GM03348 (cell line): ENCODE measurements at places on chromosomes 2 and 18.
A peak's percentile ranks its signal among the peaks of the same experiment; 100 is the strongest.

- no peak for DNase-seq
Measured at GRCh38 chr18:70523035-70523791, 234.4 kb downstream of the SOCS6 start.

DNA sequence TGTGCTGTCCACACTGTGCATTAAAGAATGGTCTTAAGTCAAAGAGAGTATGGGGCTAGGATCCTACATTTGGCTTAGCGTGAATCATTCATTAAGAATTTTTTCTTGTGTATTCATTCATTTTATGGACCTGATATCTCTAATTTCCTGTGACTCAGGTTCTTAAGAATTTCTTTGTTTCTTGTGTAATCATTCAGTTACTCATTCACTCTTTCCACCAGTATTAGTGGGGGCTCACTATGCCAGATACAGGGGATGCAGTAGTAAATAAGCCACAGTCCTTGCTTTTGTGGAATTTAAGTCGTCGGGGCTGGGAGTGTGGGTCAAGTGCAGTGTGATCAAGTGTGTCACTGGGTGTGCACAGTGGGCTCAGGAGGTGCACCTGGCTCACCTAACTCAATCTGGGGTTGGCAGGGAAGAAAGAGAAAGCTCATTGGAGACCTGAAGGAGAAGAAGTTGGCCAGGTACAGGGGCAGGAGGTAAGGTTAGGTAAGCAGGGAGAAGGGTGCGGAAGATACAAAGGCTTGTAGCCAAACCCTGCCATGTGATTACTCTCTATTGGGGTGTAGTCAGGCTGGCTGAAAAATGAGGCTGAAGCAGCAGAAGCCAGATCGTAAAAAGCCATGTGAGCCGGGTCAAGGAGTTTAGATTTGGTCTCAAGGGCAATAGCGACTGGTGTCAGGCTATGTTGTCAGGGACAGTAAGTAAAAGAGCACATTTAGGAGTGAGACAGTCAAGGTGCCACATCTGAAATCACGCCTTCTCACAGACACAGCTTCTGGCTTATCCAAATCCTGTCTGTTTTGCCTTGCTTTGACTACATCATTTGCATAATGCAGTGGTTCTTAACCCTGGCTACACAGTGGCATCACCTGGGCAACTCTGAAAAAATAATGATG is 67.2 kb downstream of the KCTD1 start:
- DNase-seq = peak; percentile 84

- no peak for DNase-seq
Measured at GRCh38 chr2:145203891-145204290, 684.0 kb upstream of the ZEB2 start.

- no peak for DNase-seq
Measured at GRCh38 chr2:118091631-118092030, 3.4 kb downstream of the INSIG2 start.

GRCh38 chr2:102025016-102025501 is 33.3 kb downstream of the IL1R2 start:
- DNase-seq = peak; percentile 68

DNA sequence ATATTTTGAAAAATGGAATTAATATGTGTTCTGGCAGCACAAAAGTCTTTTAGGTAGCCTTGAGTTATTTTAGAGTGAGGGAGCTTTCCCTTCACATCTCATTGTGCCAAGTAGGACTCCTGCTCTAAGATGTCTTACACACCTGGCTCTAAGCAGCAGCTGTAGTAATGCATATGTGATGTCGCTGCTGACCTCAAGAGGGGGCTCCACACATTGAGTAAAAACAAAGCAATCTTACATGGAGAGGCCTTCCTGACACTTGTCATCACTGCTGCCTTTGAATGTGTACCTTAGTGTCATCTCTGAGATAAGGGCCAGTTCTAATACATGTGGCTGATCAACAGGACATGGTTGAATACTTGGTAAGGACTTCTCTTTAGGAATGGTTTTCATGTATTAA is 75.8 kb downstream of the ACTR3 start:
- DNase-seq = no peak

GRCh38 chr2:52510432-52510831 is 1257.2 kb upstream of the CHAC2 start:
- DNase-seq = no peak

- DNase-seq = no peak
Measured at GRCh38 chr2:146868051-146868450, 976.8 kb upstream of the ACVR2A start.

- DNase-seq = no peak
Measured at GRCh38 chr2:241764275-241765241, 12.1 kb upstream of the GAL3ST2 start.

DNA sequence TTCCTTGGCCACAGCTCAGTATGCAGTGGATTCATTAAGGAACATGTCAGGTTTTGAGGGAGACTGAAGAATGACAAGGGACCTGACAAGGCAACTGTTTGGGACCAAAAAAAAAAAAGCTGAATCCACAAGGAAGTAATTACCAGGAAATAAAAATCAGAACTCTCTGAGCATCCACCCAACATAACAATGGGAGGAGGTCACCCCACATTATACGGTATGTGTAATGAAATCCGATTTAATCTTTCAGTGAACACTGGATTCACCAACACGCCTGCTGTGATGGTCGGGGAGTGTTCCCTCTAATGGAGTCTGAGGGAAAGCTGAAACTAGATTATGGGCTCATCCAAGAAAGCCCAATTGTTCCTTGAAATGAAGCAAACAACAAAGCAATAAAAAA is 329.3 kb downstream of the ETAA1 start:
- DNase-seq = no peak

DNA sequence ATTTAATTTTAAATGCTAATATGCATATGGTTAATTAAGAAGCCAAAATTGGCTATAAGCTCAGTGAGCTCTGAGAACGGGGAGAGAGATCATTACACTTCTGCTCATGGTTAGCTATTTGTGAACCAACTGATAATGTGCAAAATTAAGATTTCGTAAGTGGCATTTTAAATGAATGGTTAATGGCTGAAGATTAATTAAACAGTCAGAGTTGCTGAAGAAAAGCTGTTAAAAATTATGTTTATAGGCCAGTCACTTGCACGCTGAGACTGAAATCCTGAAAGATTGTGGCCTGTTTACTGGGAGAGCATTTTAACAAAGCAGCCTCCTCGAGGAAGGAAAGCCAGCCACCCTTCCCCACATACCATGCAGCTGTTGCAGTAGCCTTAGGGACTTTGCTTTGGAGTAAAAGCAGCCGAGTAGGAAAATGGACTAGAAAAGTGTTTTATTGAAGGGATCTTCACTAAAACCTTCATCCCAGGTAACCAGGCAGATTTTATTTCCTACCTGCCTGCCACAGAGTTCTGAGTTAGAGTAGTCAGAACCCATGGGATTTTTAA is 218.8 kb upstream of the NRP2 start:
- DNase-seq = no peak

DNA sequence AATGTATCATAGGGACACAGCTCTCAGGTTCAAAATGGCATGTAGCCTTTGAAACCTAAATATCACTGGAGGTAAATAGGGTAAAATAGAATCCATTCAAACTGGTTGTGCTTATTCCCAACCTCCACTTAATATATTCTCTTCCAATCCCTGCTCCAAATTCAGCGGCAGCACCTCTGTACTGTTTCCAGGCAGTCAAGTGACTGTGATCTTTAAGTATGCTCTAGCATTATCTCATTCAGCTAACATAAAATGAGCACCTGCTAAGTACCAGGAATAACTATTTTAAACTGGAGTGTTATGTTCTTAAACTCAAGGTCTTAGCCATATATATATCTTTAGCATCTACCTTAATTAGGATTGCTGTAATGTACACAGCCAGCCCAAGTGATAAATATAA is 269.2 kb upstream of the SESTD1 start:
- DNase-seq = no peak

- no peak for DNase-seq
Measured at GRCh38 chr2:120391911-120392665, 46.2 kb downstream of the INHBB start.

DNA sequence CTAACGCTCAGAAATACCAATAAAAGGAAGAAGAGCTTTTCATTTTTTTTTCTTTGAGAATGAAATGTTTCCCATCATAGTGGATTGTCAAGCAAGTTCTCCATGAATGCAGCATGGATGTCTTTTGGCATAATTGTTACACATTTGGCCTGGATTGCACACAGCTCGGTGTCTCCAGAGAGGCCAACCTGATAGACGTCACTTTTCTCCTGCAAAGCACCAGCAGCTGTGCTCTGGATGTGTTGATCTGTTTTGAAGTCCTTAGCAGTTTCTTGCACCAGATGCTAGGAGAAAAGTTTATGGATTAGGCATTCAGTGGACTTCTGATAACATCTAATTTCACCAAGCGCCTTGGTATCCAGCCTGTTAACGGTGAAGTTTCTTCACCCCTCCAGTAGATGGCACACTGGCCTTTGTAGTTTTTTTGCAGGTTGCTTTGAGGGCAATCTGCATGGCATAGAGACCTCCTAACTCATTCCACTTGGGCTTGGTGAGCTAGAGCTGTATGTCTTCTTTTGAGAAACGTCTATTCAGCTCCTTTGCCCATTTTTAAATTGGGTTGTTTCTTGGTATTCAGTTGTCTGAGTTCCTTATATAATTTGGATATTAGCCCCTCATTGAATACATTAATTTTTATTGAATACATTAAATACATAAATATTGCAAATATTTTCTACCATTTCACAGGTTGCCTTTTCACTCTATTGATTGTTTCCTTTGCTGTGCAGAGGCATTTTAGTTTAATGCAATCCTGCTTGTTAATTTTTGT is 59.7 kb downstream of the PTH2R start:
- peak; percentile 23 for DNase-seq

- DNase-seq = peak; percentile 45
Measured at GRCh38 chr18:11251229-11251890, 102.0 kb upstream of the PIEZO2 start.

GRCh38 chr2:73970850-73971471 is 13.7 kb upstream of the TET3 start:
- DNase-seq = no peak

DNA sequence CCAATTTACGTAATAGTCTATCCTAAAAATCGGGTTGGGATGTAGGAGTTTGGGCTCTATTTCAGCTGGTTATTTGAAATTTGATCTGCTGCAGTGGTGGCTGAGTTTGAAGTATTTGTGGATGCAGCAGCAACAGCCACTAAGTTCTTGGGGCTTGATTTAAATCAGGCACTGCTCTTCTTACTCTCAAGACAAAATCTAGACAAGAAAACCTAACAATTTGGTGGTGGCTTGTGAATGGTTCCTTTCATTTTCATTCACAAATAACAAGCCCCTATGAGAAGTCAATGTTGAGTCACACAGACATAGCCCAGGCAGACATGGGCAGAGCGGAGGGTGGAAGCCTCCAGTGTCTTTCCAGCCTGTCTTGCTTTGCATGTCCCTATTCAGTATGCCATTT is 199.3 kb downstream of the LTBP1 start:
- peak; percentile 24 for DNase-seq

- no peak for DNase-seq
Measured at GRCh38 chr18:79026491-79026890, 42.7 kb upstream of the ATP9B start.

GRCh38 chr2:9373047-9373446 is 50.3 kb downstream of the ITGB1BP1 start:
- no peak for DNase-seq

- DNase-seq = no peak
Measured at GRCh38 chr18:48543228-48543627, 4.4 kb downstream of the CTIF start.

DNA sequence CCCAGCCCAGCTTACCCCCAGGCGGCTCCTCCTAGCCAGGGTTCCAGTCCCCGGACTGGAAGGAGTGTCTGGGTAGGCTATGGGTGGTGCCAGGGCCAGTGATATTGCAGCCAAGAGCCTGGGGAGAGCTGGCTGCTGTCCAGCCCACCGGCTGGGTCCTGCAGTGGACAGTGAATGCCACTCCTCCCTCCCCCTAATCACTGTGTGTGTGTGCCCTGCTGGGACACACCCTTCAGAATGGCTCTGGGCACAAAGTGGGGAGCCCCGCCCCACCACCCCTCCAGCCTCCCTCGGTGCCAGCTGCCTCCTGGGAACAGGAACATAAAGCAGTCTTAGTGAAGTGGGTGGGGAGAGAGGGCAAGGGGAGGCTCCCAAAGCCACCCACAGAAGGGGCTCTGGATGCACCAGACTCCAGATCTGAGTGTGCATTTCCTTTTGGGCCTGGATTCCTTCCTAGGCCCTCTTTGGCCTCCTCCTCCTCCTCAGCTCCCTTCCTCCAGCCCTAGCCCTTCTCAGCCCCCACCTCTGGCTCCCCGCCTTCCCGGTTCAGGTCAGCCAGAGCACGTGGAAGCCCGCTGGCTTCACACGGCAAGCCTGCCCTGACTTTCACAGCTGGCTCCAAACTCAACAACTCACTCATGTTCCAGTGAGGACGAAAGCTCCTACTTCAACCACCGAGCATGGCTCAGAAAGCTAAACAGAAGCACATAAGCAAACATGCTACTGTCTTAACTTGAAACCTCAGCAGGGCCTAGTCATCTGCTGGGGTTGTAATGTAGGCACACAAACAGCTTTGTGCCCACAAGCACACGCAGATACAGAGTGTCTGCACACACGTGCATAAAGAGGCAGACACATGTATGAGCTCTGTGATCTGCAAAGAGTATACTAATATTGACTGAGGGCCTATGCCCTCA is 209.2 kb upstream of the SMAD2 start:
- DNase-seq = no peak

DNA sequence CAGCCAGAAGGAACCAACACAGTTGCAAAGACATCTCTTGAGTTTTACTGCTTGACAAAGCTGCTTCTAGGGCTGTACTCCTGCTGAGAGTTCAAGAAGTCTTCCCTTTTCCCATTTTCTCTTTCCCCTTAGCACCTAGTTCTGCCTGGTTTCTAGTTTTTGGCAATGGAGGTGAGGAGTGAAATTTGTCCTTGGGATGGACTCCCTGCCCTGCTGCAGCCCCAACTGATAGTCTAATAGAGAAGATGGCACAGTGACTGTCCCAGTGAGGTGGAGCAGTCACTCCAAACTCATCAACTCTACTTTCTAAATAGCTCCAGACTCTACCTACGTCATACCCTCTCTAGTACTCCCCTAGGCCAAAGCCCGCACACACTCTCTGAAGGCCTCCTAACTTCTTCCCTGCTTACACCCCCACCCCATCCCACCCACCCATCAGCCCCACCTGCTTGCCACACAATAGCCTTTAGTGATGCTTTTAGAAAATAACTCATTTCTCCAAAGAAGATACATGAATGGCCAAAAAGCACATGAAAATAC is 164.4 kb downstream of the DDX1 start:
- DNase-seq = no peak
